ENCODE measurements at places on chromosomes 16 and 17.

GRCh38 chr16:67946966-67947558, 3.1 kb upstream of the LCAT start:
- DNase-seq, result no peak

DNA sequence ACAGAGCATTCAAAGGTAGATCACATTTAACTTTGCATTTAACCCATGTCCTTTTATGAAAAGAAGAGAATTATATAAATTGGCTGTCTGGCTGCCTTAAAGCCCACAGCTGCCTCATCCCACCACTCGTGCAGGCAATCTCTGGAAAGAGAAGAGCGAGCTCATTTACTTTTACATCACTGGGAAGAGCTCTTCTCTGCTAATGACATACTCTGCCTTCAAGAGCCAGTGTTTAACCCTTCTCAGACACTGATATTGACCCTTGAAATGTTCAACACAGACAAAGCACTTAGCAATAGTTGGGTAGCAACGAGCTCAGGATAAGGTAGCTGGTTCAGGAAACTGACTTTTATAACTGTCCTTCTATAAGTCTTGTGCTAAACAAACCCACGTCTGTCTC, 6.8 kb downstream of the KRT38 start:
- DNase-seq, result no peak

GRCh38 chr17:40963838-40964237, 2.9 kb downstream of the KRT39 start:
- DNase-seq, result peak; percentile 29

- DNase-seq, result no peak
Measured at GRCh38 chr16:2501946-2502895, 11.5 kb upstream of the ATP6V0C start.

DNA sequence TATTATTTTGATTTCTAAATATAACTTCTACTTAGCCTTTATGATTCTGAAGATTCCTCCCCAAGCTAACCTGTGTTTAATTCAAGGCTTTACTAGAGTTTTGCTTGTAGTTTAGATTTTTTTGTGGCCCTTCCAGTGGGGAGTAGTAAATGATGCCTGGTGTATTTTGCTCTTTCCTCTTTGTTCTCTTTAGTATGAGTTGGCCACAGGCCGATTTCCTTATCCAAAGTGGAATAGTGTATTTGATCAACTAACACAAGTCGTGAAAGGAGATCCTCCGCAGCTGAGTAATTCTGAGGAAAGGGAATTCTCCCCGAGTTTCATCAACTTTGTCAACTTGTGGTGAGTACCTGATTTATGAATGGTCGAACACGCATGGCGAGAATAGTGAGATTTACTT, 108.3 kb downstream of the MAP2K4 start:
- DNase-seq, result no peak

- DNase-seq, result peak; percentile 43
Measured at GRCh38 chr16:28534542-28535373, 4.0 kb downstream of the NUPR1 start.

GRCh38 chr16:86398622-86399021, 111.7 kb upstream of the FOXF1 start:
- DNase-seq, result no peak

GRCh38 chr17:39306509-39307212, 80.9 kb upstream of the STAC2 start:
- no peak for DNase-seq

DNA sequence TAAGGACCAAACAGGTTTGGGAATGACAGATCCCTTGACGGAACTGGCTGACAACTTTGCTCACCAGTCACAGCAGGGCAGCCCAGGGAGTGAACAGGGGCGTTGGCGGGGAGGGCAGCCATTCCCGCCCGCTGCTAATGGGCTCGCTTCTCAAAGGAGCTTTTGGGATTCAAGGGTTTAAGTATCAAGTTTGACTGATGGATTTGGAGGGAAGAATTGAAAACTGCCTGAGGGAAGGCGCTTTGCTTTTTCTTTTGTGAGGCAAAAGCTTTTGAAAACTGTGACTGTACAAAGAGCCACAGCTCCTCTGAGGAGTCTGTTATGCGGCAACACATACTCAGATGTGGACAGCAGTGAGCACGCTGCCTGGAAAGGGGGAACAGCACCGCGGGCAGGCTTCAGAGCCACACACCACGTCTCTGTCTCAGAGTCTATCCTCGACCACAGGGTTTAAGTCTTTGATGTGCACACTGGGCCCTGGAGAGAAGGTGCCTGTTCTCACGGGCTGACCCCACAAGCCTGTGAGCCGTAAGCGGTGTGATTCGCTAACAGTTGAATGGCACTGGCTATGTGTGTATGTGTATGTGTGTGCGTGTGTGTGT, 79.9 kb upstream of the HSBP1 start:
- no peak for DNase-seq

DNA sequence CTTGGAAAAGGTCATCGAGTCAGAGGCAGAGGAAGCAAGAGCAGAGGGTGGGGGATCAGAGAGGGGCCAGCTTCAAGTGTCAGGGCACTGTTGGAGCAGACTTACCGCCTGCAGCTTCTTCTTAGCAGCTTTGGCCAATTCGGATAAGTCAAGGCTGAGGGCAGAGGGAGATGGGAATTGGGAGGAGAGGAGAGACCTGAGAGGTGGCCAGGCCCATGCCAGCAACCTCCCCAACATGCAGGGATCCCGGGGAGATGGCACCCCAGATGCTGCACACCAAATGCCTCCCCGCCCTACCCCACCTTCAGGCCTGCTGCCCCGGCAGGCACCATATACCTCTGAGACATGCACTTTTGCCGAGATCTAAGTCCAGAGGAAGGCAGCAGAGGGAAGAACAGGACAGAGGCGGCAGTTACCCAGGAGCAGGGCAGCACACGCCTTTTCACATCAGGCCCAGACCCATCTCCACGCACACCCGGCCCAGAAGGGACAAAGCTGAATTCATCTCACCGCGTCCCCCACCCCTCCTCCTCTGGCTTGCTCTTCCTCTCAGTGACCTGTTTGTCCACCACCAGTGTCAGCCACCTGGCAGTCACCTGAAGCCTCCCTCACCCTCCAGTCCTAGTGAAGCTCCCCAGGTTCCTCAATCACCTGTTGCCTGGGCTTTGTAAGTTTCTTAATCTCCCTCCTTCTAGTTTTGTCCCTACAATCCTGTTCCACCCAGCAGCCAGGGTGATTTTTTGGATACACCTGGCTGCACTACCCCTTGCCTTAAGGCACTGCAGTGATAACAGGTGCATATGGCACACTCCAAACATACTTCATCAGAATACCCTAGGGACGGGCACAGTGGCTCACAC, 10.4 kb downstream of the TP53I13 start:
- DNase-seq, result no peak

- DNase-seq, result no peak
Measured at GRCh38 chr16:22813223-22813947, 577 bp upstream of the HS3ST2 start.

- DNase-seq, result no peak
Measured at GRCh38 chr17:59810894-59811153, 81.9 kb downstream of the TUBD1 start.

GRCh38 chr17:41992576-41992975, 24.7 kb downstream of the DNAJC7 start:
- DNase-seq, result no peak

DNA sequence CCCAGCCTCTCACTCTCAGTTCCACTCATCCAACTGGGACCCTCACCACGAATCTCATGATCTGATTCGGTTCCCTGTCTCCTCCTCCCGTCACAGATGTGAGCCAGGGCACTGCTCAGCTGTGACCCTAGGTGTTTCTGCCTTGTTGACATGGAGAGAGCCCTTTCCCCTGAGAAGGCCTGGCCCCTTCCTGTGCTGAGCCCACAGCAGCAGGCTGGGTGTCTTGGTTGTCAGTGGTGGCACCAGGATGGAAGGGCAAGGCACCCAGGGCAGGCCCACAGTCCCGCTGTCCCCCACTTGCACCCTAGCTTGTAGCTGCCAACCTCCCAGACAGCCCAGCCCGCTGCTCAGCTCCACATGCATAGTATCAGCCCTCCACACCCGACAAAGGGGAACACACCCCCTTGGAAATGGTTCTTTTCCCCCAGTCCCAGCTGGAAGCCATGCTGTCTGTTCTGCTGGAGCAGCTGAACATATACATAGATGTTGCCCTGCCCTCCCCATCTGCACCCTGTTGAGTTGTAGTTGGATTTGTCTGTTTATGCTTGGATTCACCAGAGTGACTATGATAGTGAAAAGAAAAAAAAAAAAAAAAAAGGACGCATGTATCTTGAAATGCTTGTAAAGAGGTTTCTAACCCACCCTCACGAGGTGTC, 26.6 kb downstream of the STH start:
- DNase-seq, result no peak

DNA sequence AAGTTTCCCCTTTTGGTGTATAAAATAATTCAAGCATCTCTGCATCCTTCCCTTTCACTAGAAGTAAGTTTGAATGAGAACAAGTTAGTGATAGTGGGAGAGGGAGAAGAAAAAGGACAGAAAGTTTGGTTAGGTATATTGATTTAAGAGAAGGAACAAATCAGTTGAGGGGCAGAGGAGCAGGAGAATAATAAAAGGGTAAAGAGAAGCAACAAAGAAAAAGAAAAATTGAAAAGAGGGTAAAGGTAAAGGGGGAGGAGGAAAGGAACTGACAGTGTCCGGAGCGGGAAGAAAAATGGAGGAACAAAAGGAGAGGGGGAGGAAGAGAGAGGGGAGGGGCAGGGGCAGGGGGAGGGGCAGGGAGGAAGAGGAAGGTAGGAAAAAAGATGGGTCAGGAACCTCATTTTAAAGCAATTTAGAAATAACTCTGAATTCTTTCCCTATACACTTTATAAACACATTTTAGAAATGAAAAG, 6.3 kb upstream of the IGF2BP1 start:
- DNase-seq, result no peak

Measured in CD4-positive, alpha-beta T cell treated with Interleukin-10 for 1 hour (primary cell).